ENCODE measurements at places on chromosomes 1 and 21. TPM values are rescaled to one million over a fixed set of nuclear protein-coding genes. Genes with fewer than 3 reads are reported as not detected.
A peak's percentile ranks its signal among the peaks of the same experiment; 100 is the strongest.

DNA sequence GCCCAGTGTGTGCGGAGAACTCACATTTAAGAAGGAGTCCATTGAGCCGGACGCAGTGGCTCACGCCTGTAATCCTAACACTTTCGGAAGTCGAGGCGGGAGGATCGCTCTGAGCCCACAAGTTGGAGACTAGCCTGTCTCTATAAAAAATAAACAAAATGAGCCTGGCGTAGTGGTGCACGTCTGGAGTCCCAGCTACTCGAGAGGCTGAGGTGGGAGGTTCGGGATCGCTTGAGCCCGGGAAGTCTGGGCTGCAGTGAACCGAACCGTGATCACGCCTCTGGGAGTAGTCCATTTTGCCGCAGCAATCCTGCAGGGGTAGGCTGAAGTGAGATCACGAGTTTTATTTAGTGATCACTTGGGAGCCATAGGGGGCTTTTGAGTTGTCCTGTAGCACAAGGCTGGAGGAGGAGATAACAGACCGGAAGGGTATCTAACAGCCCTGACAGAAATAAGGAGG, 497 bp upstream of the FUCA1 start:
- DNase-seq, result no peak

Gene B3GALT2
- total RNA-seq, result not detected

- no peak for DNase-seq
These were observed 30.9 kb downstream of the TYW3 start for GRCh38 chr1:74763807-74764206.

Gene NKAIN1
- total RNA-seq, result not detected

DNA sequence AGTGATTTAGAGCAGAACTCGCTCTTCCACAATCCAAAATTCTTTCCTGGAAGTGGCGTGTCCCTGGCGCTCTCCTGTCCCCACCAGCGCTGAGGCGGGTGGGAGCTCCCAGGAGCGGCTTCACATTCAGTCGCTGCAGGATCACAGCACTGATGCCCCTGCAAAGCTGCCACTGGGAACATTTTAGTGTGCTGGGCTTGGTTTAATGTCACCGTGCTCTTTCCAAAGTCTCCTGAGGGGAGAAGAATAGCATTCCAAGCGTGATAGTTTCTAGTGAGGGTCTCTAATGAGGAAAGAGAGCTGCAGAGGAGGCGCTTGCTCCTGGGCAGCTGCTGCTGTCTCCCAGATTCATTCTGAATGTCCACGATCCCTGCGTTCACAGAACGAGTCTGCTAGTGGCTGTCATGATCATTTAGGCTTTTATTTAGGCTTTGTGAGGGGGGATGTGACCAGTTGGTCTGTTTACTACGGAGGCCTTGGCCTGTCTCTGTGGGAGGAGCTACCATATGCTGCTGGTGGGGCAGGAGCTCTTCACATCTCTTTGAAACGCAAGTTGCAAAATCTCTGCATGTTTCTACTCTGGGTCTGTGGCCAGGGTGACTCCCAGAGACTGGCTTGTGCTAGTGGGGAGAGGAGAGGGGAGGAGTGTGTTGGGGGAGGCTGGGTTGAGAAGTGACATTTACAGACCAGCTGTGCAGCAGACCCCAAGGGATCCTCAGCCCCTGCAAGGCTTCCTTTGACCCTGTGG, 23.4 kb downstream of the OLFML3 start:
- peak; percentile 50 for DNase-seq

- DNase-seq, result no peak
These were observed 16.1 kb upstream of the KCNA3 start for GRCh38 chr1:110690709-110691365.

GRCh38 chr1:116667078-116667574, 407 bp downstream of the IGSF3 start:
- no peak for DNase-seq

Gene OR2C3
- total RNA-seq, result not detected

Gene ADORA3
- 0.90 TPM for total RNA-seq

Gene SUSD4
- not detected for total RNA-seq

DNA sequence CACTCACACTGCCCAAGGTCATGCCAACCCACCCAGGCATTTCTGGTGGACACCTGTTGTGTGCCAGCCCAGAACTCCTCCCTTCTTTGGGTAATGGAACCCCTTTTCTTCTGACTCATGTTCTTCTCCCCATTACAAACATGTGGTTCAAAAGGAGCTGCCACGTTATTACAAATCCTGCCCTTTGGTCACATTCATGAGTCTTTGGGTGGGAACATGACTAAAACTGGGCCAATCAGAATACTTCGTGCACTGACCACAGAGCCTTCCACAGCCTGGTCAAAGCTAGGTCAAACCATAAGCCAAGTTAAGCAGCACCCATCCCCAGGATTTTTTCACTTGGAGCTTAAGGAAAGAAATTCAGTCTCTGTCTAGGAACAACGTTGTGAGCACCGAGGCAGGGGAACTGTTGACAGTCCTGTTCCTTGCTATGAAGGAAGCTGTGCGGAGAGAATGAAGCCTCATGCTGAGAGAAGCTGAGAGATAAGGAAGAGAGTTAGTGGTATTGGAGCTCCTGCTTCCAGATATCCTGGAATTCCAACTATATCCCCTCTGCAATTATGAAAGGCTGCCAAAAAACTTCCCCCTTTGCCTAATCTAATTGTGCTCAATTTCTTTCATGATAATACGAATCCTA, 46.8 kb upstream of the DIPK1A start:
- DNase-seq, result no peak

Gene ACTN2
- 28.9 TPM for total RNA-seq

GRCh38 chr1:97942161-97943123, 21.6 kb upstream of the DPYD start:
- DNase-seq, result no peak

GRCh38 chr1:32741059-32741412, 38.5 kb upstream of the SYNC start:
- DNase-seq, result no peak

DNA sequence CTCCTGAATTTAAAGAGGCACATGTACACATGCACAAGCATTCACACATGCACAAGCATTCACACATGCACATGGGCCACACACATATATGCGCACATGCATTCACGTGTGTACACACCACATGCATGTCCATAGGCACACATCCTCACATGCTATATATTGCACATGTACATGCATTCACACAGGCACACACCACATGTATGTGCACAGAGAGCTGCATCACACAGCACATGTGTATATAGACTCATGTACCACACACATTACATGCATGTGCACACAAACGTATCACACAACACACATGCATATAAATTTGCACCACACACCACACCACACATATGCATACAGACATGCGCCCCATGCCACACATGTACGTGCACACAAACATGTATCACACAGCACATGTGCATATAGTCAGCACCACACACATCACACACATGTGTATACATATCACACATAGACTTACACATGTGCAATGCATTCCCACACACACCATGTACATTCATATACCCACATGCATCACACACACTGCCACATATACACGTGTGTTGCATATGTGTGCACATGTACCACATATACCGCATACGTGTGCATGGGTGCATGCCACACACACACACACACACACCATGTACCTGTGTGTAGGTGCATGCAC, 54.6 kb upstream of the COL18A1 start:
- no peak for DNase-seq

- DNase-seq, result no peak
These were observed 4.1 kb upstream of the FCRL2 start for GRCh38 chr1:157781048-157781447.

Gene CHI3L2
- not detected for total RNA-seq

Gene ZMYND12
- total RNA-seq, result 0.59 TPM

DNA sequence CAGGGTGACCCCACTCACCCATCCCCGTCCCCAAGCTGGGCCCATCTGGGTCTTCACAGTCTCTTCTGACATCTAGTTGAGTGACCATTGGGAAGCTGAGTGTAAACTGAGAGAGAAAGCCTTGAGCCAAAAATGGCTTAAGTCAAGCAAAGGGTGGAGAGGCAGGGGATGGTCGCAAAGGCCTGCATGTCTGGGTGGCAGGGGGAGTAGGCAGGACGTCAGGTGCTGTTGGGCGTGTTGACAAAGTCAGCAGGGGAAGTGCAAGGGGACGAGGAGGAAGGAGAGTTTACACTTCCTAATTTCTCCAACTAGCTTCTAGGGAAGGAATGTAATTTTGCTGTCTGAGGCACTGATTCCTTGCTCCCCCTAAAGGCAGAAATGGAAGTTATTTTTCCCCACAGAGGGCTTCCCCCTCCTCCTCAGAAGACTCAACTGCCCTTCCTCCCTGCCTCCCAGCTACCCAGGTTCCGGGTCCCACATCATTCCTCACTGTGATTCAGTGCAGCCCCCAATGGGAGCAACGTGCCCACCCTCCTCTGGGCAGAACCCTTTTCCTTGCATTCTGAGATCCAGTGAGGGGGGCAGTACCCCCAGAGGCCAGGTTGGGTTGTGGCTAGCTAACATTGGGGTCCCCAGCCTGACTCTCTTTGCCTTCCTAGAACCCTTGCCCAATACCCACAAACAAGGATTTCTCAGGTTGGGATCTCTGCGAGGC, 1.2 kb upstream of the ADORA1 start:
- no peak for DNase-seq

GRCh38 chr1:111723091-111723806, 15.9 kb downstream of the INKA2 start:
- DNase-seq, result no peak

DNA sequence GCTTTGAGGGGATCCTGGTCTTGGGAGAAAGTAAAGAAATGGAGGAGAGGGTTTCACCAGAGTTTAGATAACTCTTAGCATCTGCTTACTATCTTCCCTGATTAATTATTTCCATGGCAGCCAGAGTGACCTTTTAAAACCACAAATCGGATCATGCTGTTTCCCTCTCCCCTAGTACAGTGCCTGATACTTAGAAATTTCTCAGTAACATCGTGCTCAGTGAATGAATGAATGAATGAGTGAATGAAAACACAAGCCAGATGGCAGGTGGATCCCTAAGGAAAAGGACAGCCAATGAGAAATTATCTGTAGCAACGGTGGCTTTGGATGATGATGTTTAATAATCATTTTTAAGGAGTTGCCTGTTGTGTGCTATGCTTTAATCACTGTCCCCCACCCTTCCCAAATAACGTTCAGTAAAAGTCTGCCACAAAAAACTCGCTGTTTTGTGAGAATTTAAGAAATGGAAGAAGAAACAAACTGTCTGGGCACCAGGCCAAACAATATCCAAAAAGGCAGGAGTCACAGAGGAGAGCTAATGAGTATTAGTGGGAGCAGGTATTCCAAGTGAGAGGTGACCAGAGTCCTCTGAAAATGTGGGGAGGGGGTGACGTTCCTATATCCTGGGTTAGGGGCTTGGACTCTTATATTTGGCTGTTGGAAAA, 737 bp upstream of the SMAP2 start:
- DNase-seq, result peak; percentile 16

Gene SOX13
- 139 TPM for total RNA-seq

Gene SHCBP1L
- not detected for total RNA-seq

Gene ATP1A1
- 152 TPM for total RNA-seq

DNA sequence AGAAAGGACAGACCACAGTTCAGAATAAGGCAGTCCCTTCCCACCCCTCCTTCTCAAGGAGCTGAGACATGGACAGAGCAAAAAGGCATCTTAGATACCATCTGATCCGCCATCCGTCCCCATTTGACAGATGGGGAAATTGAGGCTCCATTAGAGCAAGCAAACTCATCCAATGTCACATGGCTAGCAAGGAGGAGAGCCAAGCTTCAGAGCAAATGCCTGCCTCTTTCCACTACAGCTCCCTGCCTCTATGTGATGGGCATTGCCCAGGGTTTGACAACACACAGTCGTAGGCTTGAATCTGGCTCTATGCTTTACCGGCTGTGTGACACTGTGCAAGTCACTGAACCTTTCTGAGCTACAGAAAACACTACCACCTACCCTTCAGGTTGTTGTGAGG, 3.9 kb downstream of the SLC30A2 start:
- DNase-seq, result no peak

- no peak for DNase-seq
These were observed 3.4 kb upstream of the KRTAP10-5 start for GRCh38 chr21:44583800-44584147.

- no peak for DNase-seq
These were observed 79.5 kb upstream of the GREM2 start for GRCh38 chr1:240691501-240691900.

DNA sequence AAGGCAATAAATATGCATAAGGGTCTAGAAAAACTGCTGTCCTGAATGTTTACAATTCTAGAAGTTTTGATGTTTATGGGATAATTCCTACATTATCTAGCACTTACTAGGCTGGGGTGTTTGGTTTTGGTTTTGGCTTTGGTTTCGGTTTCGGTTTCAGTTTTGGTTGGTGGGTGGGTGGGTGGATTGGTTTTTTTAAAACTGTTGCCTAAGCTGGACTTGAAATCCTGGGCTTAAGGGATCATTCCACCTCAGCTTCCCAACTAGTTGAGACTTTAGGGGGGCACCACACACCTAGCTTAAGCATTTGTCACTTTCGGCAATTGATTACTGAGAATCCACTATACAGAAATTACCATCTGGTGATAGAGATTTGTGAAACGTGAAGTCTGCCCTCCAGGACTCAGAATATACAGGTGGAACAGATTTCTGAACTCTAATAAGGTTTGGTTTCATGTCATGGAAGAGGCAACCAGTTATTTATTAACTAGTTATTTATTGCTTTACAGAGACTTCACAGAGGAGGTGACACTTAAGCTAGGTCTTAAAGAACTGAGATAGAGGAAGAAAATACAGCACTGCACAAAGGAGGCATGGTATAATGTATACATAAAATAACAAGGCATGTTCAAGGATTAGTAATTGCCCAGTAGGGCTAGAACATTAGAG, 69.6 kb downstream of the PIK3R3 start:
- DNase-seq, result no peak

- DNase-seq, result peak; percentile 18
These were observed 26.6 kb downstream of the MATN1 start for GRCh38 chr1:30696831-30697230.

Gene FAF1
- 77.2 TPM for total RNA-seq

Gene CLCA4
- 0.07 TPM for total RNA-seq

DNA sequence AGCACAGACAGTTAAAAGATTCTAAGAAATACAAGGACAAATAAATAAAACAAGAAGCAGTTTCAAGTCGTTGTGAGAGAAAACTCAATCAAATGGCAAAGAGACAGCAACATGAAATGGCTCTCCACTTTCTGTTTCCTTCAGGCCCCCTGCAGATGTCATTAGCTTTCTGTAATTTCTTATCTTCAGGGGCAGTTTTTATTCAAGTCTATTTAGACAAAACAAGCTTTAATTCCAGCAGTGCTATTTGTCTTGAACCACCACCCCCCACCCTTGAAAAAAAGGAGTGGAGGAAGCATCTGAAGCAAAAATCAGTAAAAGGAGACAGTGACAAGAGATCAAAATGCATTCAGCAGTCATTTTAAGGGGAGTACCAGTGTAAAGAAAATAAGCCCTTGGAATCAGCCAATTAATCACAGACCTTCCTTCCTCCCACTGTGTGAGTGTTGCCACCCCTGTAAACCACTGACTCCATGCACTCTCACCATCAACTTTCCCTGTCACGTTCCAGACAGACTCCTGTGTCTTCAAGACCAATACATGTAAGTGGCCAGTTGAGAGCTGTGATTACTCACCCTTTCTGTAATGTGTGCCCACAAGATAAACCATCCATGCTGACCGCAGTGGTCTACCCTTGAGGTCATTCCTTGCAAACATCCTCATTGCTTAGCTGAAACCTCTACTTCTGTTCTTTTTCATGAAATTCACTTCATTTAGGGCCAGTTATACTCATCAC, 136.1 kb upstream of the HOOK1 start:
- no peak for DNase-seq

Data from uterus (tissue), 4 donors.